NCI-H187 (cell line): ENCODE measurements at places on chromosomes 12 and 14.

- DNase-seq = no peak
Measured at GRCh38 chr12:59578254-59578653, 17.6 kb upstream of the SLC16A7 start.

DNA sequence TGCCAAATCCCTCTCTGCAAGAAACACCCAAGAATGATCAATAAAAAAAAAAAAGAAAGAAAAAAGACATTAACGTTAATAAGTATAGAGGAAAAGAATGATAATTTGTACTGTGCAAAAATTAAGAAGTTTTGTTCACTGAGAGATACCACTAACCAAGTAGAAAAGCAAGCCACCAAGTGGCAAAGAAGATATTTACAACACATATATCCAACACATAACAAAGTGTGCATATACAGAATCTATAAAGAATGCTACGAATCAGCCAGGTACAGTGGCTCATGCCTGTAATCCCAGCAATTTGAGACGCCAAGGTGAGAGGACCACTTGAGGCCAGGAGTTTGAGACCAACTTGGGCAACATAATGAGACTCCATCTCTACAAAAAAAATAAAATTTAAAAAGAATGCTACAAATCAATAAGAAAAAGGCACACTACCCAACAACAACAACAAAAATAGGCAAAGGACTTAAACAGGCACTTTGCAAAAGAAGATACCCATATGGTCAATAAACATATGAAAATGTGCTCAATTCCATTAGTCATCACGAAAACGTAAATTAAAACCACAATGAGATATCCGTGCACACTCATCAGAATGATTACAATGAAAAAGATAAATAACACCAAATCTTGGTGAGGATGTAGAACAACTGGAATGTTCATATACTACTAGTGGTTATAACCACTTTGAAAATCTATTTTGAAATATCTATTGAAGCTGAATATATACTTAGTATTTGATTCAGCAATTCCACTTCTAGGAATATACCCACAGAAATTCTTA is 19.8 kb downstream of the GALNT4 start:
- no peak for DNase-seq

DNA sequence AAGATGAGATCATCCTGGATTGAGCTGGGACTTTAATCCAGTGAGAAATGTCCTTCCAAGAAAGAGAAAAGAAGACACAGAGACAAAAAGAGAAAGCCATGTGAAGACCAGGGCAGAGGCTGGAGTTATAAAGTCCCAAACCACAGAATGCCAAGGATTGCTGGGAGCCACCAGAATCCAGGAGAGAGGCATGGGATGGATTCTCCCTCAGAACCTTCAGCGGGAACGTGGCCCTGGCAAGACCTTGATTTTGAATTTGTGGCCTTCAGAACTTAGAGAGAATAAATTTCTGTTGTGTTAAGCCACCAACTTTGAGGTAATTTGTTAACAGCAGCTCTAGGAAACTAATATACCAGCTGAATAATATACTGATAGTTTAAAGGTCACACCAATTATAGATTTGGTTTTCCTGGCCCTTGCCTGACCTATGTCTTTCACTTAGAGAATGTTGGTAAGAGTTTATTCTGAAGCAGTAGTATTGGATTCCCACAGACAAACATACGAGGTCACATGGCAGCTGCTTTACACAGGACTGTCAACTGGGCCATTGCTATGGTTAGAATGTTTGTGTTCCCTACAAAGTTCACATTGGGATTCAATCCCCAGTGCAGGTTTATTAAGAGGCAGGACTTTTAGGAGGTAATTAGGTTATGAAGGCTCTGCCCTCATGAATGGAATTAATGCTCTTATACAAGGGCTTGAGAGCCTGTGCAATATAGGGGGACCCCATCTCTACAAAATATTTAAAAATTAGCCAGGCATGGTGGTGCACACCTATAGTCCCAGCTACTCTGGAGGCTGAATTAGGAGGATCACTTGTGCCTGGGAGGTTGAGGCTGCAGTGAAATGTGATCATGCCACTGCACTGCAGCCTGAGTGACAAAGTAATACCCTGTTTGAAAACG is 156.5 kb upstream of the EEA1 start:
- DNase-seq = no peak

DNA sequence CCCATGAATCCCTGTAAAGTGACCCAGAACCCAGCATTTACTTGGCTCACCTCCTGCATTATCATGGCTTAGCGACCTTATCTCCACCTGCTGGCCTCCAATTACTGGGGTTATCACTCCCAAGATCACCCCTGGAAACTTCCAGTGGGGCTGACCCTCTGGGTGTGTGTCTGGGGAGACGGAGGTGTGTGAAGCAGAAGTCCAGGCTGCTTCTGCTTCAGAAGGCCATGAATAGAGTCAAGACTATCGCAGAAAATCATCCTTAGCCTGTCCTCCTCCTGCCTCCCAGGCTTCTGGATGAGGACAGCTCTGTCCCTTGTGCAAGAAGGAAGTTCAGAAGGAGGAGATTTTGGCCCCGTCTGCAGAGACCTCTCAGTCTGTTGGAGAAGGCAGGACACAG is 408 bp upstream of the KRT72 start:
- no peak for DNase-seq

DNA sequence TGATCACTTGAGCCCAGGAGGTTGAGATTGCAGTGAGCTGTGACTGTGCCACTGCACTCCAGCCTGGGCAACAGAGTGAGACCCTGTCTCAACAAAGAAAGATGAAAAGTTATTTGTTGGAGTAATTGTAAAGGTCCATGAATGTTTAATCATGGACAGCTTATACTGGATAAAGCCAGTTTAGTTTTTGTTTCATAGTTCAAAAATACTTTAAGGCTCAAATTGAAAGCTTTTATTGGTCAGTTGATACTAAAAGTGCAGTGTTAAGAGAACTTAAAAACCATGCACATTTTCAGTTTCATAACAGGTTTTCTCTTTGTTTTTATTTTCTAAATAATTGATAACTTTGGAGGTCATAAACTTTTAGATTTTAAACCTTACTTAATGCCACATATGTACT is 108.4 kb downstream of the MON2 start:
- no peak for DNase-seq
